ENCODE measurements at places on chromosomes 4 and X.

DNA sequence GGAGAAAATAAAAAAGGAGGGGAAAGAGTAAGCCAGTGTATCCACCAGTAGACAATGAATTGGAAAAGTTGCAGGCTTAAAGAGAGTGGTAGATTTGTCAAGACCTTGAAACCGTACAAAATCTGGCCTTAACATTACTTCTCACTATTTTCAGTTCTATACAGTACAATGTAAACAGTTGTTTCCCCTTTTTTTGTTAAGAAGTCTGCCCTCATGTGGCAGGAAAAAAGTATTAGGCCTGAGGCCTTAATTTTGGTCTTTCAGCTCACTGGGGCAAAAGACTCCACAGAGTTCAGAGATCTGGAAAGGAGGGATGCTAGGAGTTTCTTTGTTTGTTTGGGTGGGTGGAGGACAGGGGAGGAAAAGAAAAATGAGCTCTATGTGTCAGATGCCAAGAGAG is 92.8 kb upstream of the CCDC160 start:
- DNase-seq = peak; percentile 1

GRCh38 chr4:122612540-122612939 is 8.3 kb downstream of the IL21 start:
- DNase-seq = peak; percentile 45

GRCh38 chr4:5366421-5366820 is 315.1 kb downstream of the STK32B start:
- DNase-seq = peak; percentile 15

DNA sequence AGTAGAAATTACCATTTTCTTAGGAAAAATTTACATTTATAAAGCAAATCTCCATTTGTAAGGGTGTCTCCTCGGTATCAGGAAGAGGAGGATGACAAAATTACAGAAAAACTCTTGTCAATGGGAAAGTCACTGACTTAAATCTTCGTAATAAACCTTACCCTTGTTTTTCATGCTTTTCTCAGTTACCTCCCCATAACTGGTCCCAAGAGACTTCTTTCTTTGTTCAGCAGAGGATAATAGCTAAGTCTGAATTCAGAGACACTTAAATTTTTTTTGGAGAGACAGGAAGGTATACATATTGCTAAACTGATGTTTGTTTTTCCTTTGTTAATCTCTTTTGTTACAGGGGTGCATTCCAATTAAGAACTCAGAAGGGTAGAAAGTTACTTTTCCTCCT is 125.5 kb upstream of the JADE1 start:
- no peak for DNase-seq

DNA sequence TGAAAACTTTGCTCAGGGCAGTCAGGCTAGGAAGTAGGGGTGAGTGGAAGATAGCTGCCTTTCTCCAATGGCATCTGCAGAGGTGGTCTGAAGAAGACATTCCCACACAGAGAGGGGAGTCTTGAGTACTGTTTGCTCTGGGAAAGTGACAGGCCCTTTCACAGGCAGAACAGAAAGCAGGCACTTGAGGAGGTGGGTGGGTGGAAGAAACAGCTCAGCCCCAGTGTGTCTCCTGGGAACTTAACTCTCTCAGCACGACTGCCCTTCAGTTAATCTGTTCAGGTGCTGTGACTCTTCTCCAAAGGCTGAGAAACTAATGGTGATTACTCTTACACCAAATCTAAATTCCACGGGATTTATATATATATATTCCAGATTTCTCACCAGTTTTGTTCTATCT is 28.3 kb downstream of the ENOPH1 start:
- no peak for DNase-seq

DNA sequence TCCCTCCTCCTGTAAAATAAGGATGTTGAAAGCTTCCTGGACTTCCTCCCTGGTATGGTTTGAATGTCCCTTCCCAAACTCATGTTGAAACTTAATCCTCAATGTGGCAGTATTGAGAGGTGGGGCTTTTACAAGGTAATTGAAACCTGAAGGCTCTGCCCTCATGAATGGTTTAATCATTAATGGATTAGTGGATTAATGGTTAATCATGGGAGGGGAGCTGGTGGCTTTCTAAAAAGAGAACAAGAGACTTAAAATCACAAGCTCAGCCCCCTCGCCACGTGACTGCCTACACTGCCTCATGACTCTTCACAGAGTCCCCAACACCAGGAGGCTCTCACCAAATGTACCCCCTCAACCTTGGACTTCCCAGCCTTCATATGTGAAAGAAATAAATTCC is 124.6 kb upstream of the ANXA3 start:
- no peak for DNase-seq

DNA sequence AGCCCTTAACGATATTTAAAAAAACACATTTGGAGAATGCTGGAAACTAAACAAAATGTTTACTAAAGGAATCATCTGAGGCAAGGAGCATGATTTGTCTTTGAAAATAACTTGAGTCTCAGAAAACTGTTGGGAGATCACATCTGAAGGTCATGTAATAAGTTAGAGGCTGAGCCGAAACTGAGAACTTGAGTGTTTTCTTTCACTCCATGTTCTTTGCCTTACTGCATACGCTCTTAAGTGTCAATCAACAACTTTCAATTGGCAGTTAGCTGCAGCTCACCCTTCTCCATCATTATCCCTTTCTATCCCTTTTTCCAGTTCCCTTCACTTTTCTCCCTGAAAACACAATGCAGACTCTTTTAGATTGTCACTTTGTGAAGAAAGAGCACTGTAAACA is 216.2 kb downstream of the ADGRA3 start:
- DNase-seq = no peak

- no peak for DNase-seq
Measured at GRCh38 chr4:11430536-11430935, 1.8 kb upstream of the HS3ST1 start.

All from IMR-90 (cell line).